ENCODE measurements at places on chromosomes 4 and X. TPM values are rescaled to one million over a fixed set of nuclear protein-coding genes. Genes with fewer than 3 reads are reported as not detected.

CORIN gene
- 6.1 TPM for total RNA-seq

CYSLTR1 gene
- 0.19 TPM for total RNA-seq

GC gene
- not detected for total RNA-seq

FBXW7 gene
- total RNA-seq: 55.4 TPM

IQSEC2 gene
- total RNA-seq: 15.6 TPM

MAGEC2 gene
- total RNA-seq: 58.5 TPM

ARR3 gene
- not detected for total RNA-seq

CLIC2 gene
- 3.5 TPM for total RNA-seq

CTSO gene
- 16.7 TPM for total RNA-seq

CASP6 gene
- 7.3 TPM for total RNA-seq

GRID2 gene
- total RNA-seq: 32.7 TPM

ADAMTS3 gene
- 5.3 TPM for total RNA-seq

PRSS12 gene
- 33.9 TPM for total RNA-seq

DNA sequence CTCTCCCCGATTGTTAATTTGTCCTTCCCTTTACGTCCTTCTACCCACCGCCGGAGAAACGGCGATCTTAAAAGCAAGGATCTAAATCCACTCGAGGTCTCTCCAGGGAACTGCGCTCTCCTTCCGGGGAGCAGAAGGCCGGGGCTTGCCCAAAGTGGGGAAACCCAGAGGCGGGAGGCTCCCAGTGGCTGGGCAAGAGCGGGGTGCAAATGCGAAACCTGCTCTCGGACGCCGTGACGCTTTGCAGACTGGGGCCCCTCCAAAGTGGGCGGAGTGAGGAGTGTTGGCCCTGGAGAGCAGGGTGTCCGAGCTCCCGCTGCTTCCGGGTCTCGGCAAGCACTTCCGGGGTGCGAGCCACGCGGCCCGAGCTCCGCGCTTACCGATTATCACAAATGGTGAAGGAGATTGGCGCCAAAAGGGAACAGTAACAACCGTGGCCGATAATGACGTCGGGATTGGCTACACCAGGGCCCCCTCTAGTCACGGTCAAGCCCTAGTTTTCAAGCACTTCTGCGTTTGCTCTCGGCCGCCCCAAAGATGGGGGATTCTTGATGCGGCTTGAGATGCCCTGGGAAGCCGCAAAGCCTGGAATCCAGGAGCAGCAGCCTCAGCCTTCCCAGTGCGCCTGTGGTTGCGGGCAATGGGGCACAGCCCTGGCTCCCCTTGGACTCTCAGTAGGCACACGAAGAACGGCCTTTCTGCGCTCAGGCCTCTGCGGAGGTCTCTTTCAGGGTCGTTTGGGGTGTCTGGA, 29.0 kb downstream of the HAND2 start:
- DNase-seq: peak; percentile 49

DNA sequence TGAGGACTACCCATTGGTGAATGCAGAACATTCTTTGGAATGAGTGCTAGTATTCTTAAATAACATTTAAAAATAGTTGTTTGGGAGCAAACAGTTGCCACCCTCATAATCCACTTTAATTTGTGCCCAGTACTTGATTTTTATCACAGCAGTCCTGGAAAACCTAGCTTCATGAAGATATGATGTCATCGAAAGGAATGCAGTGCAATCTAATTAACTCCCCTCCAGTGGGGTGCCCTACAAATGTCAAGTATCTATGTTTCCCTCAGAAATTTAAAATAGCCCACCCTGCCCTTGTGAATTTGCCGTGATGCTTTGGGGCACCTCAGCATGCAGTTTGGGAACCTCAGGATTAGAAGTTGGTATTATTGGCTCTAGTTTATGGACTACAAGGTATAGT, 5.4 kb downstream of the RAB9A start:
- DNase-seq: no peak

- DNase-seq: no peak
These were observed 117.4 kb upstream of the NALF2 start for GRCh38 chrX:69386681-69387080.

DNA sequence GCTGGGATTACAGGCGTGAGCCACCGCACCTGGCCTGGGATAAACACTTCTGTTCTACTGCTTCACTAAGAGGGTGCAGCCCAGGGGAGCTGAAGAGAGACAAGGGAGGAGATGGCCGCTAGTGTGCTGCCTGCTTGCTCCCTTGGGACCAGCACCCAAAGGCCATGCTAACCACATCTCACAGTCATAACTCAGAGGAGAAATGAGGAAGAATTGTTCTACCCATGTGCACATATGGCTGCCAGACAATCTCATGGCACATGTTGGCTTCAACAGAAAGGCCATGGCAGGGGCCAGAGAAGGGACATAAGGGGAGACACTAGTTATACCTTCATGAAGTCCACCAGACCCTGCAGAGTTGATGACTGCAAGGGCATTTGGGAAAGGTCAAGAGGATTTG, 22.4 kb downstream of the CLDN22 start:
- no peak for DNase-seq

DNA sequence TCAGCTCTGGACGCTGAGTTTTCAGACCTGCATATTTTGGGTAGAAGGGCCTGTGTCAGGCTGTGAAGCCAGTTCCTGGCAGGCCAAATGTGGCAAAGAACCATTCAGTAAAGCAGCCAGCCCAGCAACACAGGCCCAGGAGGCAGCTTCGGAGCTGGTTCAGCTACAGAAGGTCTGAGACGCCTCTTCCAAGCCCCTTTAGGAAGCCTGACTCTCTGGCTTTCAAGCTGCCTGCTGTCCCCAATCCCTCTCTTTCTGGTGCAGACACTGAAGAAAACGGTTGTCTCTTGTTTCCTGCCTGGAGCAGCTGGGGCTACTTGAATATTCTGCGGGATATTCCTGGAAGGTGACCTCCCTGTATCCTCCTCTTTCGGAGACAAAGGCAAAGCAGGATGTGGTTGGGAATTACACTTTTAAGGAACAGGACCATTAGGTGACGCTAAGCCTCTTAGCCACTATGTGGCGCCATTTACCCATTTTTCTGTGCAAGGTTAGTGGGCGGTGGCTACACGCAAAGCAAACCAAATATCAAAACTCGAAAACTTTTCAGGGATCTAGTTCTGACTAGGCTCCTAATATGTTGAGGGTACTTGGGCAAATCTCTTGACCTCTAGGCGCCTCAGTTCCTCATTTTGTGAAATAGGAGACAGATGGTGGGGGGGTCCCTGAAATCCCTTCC, 47.2 kb upstream of the LAS1L start:
- peak; percentile 66 for DNase-seq

DNA sequence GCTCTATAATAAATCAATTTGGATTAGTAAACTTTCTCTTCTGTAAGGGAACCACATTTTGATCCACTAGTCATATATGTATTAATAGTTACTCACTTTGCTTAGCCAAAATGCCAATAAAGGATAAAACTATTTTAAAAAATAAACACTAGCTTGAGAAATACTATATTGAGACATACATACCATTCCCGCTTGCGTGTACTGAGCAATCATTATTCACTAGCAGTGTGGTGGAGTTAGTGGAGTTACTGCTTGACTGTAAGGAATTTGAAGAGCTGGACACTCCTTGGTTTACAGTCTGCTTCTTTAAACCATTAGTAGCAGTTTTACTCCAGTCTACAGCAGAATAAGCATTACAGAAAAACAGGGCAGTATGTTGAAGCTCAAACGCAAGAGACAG, 10.8 kb upstream of the PHKA2 start:
- no peak for DNase-seq

DNA sequence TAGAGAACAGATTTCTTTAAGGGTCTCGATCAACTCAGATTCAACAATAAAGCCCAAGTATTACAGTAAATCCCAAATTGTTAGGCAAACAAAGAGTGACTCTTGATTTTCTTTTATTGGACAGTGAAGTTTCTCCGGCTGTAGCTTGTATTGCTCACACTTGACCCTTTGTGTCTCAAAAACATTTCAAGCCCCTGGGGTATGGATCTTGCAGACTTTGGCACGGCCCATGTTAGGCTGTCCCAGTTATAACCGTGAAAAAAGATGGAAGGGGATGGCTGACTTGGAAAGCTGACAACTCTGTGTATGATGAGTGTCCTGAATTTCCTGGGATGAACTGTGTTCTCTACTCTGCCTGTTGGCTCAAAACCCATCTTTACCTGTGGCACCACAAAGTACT, 356.1 kb downstream of the SLITRK2 start:
- DNase-seq: peak; percentile 13

DNA sequence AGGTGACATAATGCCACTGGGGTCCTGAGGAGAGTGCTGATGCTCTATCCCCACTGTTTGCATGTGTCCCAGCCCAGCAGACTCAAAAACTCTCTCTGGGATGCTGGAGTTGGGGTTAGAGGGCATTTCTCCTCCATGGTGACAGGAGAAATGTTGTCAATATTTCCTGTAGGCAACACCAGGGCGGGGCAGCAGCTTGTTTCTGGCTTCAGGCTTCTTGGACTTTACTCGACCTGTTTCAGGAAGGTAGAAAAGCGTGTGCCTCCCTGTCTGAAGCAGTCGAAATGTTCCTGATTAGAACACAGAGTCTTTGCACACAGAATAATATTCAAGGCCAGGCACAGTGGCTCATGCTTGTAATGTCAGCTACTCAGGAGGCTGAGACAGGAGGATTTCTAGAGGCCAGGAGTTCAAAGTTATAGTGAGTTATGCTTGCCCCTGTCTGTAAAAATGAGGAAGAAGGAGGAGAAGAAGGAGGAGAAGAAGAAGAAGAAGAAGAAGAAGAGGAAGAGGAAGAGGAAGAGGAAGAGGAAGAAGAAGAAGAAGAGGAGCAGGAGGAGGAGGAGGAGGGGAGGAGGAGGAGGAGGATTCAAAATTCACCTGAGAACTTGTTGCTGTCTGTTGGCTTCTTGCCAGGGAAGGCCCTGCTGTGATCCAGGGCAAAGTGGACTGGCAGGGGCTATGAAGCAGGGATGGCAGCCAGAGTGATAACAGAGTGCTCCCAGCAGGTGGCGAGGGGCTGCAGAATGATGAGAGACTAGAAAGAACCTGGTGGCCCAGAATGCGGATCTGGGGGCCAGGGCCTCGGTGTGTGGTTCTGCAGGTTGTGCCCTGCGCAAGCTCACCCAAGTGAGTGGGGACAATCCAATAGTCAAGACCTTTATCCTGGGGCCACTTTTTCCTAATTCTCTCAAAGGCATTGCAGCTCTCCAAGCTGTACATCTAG, 82.9 kb downstream of the RTL5 start:
- DNase-seq: no peak

- no peak for DNase-seq
These were observed 728 bp downstream of the UBA6 start for GRCh38 chr4:67700116-67700737.

- DNase-seq: no peak
These were observed 26.0 kb downstream of the AMTN start for GRCh38 chr4:70544279-70544868.

DNA sequence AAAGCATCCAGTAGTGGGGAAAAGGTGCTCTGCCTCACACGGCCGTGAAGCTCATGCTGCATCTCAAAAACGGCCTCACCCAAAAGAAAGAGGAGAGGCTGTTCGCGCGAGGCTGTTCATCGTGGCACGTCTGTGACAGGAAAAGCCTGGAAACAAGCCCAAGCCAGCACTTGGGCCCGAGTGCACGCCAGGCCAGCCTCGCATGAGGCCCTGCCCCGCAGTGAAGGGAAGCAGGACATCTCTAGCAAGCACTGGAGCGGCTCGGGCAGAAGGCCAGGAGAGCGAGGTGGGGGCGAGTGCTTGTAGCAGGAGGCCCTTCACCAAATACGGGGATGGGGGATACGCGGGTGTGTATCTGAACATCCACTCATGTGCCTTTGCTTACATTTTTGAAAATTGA, 39.9 kb upstream of the MXD4 start:
- no peak for DNase-seq

DNA sequence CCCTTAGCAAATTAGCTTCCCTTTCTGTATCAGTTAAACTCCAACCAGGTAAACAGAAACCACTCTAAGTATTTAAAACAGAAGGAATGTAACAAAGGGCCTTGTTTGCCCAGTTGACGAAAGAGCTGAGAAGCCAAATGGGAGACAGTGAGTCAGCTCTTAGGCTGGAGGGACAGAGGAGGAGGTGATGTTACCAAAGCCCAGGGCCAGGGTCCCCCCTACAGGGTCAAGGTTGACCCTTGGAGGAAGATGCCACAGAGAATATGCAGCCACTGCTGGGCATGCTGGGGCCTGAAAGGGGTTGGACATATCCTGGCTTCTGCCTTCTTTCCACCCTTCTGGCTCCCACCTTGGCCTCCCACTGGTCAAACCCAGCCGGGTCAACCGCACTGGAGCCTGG, 38.3 kb upstream of the LGI2 start:
- DNase-seq: no peak

DNA sequence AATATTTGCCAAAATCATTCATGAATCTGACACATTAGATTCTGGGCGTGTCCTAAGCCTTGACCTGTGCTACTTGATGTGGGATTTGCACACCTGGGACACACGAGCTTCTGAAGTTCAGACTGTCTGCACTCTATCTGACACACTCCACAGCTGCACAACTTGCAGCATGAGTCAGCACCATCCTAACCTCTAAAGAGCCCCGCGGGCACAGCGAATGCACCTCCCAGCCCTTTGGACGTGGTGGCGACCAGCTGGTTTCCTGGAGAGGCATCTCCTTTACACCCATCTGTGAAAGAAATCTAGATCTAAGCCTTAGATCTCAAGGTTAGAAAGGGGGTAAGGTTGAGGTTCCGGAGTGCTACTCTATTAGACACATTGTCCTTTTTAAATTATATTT, 69.2 kb downstream of the SORBS2 start:
- no peak for DNase-seq

GRCh38 chrX:100625985-100626491, 10.6 kb downstream of the TSPAN6 start:
- DNase-seq: no peak

DNA sequence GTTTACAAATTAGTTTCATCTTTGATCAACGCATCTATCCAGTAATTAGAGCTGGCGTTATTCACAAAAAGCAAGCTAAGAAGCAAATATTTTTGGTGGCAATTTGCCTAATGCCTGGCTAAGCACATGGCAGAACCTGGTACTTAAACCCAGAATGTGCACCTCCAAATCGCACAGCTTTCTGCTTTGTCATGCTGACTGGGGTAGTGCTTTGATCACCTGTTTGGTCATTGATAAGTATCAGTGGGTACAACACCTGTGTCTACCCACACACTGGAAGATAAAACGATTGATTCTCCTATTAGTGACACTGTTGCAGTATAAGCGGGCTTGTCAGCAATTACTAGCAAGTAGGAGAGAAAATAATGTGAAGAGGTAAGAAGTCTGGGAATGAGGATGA, 1.9 kb downstream of the NUDT6 start:
- no peak for DNase-seq

DNA sequence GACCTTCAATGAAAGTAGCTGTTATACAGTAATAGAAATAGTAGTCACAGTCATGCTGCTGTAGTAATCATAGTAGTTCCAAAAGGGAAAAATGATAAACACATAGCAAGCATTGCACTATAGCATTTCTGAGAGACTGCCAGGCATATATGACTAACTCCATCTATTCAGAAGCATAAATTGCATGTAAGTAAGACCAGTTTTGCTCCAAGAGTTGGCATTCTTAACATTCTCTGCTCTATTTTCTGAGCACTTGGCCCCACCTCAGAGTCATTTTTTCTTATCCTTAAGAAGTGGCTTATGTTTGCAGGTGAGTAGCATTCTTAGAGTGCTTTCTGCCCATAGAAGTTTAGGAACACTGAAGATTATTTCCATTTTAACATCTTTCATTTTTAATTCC, 490.3 kb upstream of the TECRL start:
- DNase-seq: no peak
